Coronary artery (tissue), 2 donors: ENCODE measurements at places on chromosomes 7 and 10.

DNA sequence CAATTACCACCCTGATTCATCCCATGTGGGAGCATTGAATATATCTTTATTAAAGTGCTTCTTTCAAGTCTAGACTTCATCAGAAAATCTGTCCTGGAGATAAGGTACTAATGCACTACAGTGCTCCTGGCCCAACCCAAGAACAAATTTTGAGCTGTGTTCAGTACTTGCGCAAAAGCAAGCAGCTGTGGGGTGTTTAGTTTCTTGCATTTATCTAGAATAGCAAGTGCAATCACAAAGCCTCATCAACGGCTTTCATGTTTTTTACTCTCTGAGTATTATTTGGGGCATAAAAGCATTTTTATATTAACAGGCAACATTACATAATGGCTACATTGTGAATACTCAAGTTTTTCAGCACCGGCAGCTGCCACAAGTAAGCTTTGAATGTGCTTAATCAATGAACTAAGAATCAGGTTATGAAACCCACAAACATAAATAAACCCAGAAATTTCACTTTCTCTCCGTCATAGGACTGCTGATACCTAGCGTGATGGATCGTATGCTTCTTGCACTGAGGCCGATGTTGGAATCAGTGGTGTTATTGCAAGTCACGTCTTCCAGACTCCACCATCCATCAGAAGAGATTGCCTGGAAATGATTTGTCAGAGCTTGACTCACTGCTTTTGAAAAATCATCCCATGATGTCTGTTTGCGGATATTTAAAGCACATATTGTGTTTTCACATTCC, 113.1 kb downstream of the CTTNBP2 start:
- DNase-seq: no peak

DNA sequence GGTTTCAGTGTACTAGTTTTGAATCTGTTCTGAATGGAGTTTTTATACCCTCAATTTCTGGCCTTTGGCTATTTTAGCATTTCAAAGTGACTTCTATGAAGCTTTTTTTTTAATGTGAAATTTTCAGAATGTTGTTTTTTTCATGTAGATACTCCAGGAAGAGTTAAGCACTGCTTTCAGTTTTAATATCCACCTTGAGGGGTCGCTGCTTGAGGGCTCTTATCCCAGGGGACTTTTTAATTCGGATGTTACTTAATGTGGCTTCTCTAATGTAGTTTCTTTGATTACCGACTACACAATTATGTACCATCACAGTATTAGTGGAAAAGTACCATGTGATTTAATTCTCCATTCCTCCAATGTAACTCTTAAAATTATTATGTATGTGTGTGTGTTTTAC, 5.2 kb downstream of the IFIT5 start:
- DNase-seq: no peak

- no peak for DNase-seq
Observed at GRCh38 chr7:106864298-106865081, 592 bp upstream of the PIK3CG start.

DNA sequence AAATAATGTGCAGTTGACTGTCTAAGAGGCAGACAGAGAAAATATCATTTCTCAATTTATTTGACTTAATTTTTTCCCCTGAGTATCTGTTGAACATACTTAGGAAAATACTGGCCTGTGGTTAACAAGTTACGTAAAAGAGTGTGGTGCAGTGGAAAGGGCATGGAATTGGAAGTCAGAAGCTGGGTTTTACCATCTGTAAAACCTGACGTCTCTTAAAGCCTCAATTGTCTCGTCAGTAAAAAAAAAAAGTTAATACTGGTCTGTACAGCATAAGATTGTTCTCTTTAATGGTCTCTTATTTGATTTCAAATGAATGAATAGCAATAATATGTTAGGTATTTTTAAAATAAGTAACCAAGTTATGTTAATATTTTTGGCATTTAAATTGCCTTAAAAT, 67.8 kb downstream of the PHTF2 start:
- DNase-seq: no peak

- no peak for DNase-seq
Observed at GRCh38 chr7:40135317-40135610, 459 bp downstream of the SUGCT start.

DNA sequence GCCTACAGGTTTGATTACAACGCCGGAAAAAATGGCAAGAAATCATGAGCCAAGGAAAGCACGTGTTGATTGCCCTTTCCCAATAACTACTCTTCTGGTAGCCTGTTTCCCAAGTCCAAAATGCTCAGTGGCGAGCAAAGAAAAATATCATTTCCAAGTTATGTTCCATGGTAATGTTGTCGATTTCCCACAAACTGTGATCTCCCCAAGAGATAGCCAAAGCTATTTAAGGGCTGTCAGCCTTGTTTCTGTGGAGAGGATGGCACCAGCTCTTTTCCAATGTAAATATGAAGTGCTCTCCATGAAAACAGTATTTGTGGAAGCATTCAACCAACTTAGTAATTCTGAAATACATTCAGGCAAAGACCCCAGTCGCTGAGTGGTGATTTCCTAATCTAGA, 232.5 kb upstream of the AOAH start:
- DNase-seq: no peak

GRCh38 chr10:94005050-94005449, 11.3 kb downstream of the PLCE1 start:
- DNase-seq: no peak

DNA sequence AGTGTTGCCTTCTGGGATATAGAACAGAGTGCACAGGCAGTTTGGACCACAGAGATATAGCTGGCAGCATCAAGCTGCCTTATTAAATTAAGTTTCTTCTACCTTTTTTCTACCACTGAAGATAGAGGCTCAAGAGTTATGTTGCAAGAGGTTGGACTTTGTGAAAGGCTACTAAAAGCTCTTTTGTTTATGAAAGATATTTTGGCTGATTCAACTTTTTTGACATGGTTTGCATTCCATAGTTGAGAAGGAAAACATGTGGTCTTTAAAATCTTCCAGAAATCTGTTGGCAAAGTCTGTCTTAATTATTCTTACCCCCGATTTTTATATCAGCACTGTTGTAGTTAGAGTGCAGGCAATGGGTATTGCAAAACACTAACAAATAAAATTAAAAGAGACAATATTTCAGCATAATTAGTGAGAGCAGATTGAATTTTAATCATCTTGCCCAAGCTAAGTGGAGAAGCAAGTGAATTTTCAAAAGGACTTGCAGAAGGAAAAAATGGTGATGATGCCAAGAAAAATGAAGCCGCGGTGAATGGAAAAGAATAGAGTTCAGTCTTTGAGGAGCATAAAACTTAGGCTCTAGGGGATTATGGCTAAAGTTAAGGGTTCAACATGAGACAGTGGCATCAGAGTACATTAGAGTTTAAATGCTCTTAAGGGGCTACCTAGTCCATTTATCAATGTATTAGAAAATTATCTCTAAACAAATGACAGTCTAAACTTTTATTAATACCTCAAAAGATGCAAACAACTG, 450.9 kb upstream of the CNTNAP2 start:
- DNase-seq: no peak

- no peak for DNase-seq
Observed at GRCh38 chr10:34341473-34341872, 473.6 kb downstream of the PARD3 start.

DNA sequence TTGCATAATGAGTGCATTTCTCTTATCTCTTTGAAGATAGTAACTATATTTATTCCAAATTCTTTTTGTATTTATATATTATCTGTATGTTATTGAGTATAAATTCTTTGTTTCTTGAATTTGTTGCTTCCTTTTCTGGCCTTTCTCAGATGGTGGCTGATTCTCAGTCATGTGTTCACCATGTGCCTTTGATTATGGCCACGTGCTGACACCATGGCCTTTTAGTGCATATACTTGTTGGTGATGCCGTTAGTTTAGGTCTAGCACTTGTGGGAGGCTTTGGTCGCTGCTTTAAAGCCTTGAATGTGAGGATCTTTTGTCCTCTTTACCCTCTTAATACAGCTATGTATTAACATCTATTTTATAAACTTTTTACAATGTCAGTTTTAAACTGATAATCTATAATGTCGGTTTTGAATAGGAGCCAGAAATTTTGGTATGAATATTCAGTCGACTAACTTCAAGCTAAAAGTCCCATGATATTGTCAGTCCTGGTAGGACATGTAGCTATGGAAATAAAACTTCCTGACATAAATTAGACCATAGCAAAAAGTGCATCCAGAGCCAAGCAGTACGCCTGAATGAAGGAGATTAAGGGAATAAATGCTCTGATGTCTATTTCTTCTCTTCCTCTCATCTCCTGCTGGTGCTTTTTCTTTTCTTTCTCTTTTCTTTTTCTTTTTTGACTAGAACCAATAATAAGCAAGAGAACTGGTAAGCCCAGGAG, 130.3 kb downstream of the GNAI1 start:
- no peak for DNase-seq

GRCh38 chr10:3919709-3920308, 134.8 kb upstream of the KLF6 start:
- no peak for DNase-seq

- DNase-seq: no peak
Observed at GRCh38 chr10:81309041-81309552, 565.9 kb upstream of the NRG3 start.

GRCh38 chr10:128065881-128066534, 60.2 kb downstream of the MKI67 start:
- DNase-seq: peak; percentile 56

DNA sequence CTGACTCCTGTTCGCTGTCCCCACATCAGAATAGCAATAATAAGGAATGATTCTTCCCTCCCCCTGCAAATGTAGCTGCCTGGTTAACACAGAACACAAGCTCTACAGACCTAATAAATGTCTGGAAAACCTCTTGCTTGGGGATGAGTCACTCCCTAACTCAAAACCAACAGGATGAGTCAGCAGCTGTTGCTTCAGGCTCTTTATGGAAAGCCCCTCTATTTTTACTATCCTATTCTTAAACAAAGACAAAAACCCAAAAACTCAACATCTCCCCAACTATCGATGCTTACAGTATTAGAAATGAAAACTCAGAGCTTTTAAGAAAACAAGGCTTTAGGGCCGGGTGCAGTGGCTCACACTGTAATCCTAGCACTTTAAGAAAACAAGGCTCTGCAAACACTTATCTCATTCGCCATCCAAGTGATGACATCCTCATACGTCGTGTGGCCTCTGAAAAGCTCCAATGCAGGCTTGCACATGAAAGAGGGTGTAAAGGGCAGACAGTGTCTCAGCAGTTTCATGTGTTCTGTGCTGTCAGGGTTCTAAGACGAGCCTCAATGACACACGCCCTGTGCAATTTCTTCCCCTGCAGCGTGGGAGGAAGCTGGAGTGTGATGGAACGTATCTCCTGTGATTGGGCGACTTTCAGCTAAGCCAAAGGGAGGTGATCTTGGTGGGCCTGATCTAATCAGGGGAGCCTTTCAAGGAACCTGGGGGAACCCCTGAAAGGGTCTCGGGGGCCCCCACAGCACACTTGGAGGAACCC, 70.1 kb downstream of the AMZ1 start:
- DNase-seq: peak; percentile 79

GRCh38 chr10:29130190-29130673, 158.6 kb upstream of the LYZL1 start:
- no peak for DNase-seq

DNA sequence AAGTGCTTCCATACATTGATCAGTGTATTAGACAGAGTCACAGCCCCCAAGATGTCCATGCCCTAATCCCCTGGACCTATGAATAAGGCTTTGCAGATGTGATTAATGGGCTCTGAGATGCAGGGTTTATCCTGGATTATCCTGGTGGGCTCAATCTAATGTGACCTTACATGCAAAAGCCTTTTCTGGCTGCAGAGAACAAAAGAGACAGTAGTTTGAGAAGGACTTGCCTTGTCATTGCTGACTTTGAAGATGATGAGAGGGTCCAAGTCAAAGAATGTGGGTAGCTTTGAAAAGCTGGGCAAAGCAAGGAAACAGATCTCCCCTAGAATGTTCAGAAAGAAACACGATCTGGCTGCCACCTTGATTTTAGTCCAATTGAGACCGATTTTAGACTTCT, 238.7 kb downstream of the CCSER2 start:
- no peak for DNase-seq

DNA sequence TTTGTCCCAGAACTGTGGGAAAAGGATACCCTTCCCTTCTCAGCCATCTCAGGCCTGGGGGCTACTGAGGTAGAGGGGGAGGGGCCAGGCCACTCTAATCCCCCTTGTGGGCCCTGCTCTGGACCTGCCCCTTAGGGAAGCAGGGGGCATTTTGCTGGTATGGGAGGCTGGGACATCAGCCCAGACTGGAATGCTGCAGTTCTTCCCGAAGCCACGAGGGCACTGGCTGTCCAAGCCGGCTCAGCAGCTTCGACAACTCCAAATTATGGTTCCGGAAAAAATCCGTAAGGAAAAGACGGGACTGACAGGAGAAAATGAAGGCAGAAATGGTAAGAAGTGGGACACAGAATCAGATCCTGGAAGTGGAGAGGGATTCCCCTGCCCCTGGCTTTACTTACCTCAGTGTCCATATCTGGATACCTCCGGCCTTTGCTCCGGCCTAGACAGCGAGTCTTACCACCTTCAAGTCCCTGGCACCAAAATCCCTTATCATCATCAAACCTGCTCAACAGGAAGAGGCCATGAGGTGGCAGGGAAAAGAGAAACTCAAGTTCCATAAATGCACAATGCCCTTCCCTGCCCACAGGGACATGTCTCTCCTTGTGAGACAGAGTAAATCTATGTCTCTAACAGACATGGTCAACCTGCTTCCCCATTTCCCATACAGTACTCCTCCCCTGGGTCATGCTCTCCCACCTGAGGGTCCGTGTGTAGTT, 9.0 kb downstream of the NDST2 start:
- DNase-seq: no peak

DNA sequence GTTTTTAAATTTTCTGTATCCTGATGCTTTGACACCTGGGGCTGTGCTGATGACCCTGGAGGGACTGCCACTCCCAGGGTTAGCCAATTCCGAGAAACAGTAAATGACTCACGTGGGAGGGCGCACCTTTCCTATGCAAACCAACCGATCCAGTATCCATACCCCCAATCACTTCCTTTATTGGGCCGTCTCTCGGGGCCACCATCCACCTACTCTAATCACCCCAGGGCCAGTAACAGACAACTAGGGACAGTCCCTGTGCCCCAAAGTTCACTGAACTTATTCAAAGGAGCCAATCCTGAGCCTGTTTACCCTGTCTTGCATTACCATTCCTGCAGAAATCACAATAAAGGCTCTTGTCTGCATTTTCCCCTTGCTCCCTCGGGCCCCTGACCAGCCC, 6.6 kb upstream of the LGI1 start:
- no peak for DNase-seq

DNA sequence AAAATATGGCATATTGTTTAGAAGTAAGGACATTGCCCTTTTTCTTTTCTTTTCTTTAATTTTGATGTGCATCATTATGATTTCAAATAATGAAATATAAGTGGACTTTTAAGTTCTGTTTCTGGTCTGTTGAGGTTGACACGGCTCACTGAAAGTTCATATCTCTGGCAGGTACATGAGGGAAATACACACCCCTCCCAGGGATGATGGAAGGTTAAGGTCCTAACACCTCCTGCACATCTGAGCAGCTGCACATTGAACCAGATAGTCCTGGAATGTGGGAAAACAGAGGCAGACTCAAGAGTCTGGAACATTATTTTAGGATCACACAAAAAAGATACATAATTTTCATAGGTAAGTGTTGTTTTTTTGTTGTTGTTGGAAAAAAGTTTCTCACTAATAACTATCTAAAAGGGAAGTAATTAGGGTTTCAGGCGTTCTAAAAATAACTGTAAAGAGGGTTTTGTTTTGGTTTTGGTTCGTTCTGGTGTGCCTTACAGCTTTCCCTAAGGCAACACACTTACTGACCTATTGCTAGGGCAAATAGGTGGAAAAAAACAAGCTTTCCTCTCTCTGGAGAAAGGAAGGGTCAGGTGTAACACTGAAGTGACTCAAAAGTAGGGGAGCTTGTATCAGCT, 201.2 kb upstream of the PRKCQ start:
- no peak for DNase-seq

- no peak for DNase-seq
Observed at GRCh38 chr10:59872892-59873463, 33.4 kb downstream of the CCDC6 start.
